D721Med (cell line): ENCODE measurements at places on chromosomes 13 and 19.

- no peak for DNase-seq
Measured at GRCh38 chr13:41017159-41017558, 2.0 kb downstream of the ELF1 start.

DNA sequence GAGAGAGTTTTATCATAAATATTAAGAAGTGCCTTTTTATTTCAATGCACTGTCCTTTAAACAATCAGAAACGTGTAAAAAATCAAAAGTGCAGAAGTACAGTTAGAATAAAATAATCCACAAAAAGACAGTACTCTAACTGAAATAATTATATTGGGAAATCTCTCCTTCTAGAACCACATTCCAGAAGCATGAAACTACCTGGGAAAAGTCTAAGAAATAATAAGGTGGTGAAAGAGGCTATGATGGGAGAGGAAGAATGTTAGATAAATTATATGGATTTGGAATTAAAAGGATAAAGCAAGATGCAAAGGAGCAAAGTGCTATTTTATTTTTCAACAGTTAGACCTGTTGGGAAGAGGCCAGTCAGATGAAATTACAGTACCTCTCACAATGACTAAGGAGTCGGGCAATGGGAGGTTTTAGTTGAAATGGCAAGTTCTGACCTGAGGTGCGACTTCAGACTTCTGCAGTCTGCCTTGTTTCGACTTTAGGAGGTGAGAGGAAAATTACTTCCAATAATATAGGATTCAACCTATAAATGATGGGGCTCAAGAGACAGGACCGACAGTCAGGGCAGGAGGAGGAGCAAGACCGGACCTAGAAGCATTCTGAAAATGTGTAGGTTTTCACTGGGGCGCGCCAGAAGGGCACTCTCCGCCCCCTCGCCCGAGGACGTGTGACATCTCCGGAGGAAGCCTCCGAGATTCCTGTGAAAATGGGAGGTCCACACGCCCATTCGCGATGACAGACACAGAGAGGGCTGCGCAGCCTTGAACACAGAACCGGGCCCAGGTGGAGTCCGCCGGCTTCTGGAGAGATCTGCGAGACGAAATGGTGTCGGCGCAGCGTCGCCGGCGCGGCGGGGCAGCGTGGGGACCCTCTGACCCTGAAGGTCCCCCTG is 717 bp downstream of the SPRYD7 start:
- no peak for DNase-seq

GRCh38 chr13:49373716-49374115 is 70.1 kb downstream of the CAB39L start:
- no peak for DNase-seq

DNA sequence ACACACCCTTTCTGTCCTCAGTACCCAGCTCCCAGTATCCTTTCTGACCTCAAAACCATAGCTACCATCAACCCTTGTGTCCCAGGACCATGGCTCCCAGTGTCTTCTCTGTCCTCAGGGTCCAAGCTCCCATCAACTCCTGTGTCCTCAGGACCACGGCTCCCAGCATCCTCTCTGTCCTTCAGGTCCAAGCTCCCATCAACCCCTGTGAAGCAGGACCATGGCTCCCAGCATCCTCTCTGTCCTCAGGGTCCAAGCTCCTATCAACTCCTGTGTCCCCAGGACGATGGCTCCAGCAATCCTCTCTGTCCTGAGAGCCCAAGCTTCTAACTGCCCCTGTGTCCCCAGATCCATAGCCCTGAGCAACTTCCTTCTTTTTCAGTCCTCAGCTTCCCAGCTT is 1.7 kb upstream of the CADM4 start:
- DNase-seq, result no peak

DNA sequence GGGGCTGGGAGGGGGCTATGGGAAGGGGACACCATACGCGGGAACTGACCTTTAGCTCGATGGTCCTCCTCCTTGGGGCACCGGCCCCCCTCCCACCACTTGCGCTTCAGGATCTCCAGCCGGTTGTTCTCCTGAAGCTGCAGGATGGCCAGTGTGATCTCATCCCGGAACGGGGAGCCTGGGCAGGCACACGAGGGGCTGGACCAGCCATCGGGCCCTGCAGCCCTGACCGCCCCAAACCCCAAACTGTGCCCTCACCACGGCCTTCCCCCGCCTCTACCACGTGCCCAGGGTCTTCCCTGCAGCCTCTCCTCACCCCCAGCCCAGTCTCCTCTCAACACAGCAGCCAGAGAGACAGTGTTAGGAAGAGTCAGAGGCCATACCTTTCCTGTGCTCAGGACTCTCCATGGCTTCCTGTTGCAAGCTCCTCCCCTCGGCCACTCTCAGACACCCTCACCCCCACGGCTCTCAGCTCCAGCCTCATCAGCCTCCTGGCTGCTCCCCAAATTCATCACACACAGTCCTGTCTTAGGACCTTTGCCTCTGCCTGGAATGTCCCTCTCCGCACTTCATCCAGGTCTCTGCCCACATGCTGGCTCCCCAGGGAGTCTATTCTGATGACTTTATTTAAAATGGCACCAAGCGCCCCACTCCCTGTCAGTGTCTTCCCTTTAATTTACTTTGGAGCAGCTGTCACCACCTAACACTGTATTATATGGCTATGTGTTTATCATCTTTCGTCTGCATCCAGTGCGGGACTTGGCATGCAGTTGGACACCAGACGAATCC is 9.7 kb upstream of the ATP1A3 start:
- DNase-seq, result no peak
